ENCODE measurements at places on chromosomes 2 and 18.

- no peak for DNase-seq
Observed at GRCh38 chr2:200736646-200737274, 75.0 kb upstream of the BZW1 start.

GRCh38 chr18:35322486-35323458, 21.4 kb downstream of the ZNF24 start:
- DNase-seq = no peak

- no peak for DNase-seq
Observed at GRCh38 chr2:163364736-163365135, 371.1 kb downstream of the FIGN start.

DNA sequence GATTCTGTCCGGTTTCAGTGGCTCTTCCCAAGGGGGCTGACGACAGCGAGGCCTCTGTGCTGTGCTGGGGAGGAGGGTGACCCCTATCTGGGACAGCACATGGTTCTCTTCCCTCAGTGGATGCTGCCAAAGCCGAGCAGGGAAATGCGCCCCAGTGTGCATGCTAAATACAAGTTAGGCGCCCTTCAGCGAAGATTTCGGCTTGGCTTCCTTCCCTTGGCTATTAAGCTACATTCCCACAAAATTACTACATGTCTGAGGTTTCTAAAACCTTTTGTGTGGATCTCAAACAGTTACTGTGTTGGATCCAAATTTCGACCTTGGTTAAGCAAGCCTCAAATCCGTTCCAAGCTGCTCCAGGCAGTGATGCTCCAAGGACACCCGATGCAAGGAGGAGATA, 440.3 kb downstream of the NRXN1 start:
- DNase-seq = no peak

DNA sequence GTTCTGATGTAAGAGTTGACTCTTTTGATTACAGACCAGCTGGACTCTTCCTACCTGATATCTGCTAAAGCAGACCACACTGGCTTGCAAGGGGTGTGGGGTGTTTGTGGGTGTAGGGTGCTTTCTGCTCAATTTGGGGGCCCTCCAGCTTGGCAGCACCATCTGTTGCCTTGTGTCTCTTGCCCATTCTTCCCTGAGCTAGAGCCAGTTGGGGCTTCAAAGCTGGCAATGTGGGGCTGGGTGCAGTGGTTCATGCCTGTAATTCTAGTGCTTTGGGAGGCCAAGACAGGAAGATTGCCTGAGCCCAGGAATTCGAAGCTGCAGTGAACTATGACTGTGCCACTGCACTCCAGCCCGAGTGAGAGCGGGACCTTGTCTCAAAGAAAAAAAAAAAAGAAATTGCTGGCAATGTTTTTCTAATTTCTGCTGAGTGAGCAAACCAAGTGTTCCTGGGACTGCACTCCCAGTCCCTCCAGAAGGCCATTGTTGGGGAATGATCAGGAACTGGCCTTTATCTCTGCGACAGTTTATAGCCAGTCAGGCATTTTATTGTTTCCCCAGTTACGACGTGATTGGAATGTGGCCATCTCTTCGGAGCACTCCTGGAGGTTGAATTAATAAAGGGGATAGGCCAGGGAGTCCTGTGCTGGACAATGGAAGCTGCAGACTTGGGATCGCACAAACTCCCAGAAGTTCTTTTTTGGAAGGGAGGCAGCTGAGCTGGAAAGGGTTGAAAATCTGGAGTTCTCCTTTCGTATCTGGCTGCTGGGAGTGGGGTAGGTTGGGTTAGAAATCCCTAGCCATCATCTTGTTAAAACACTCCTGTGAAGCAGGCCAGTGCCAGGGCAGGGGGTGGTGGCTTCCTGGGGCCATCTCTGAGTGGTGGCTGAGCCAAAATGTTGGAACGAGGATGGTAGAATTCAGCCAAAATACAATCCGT, 57.2 kb downstream of the LIPG start:
- DNase-seq = no peak

DNA sequence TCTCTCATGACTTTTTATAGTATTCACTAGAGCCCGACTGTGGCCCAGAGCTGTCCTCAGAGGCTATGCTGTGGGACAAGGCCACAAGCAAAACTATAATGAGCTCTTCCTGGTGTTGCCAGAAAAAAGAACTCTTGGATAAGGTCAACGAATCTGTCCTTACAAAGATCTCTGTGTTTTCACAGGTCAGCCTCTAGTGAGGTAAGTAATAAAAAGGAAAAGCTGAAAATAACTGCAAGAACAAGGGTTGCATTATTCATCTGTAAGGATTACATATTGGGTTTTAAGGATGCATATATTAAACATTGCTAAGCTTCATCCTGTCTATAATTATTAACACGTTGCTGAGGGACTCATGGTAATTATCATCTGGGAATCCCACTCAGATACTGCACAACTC, 62.8 kb upstream of the ATL2 start:
- DNase-seq = no peak

DNA sequence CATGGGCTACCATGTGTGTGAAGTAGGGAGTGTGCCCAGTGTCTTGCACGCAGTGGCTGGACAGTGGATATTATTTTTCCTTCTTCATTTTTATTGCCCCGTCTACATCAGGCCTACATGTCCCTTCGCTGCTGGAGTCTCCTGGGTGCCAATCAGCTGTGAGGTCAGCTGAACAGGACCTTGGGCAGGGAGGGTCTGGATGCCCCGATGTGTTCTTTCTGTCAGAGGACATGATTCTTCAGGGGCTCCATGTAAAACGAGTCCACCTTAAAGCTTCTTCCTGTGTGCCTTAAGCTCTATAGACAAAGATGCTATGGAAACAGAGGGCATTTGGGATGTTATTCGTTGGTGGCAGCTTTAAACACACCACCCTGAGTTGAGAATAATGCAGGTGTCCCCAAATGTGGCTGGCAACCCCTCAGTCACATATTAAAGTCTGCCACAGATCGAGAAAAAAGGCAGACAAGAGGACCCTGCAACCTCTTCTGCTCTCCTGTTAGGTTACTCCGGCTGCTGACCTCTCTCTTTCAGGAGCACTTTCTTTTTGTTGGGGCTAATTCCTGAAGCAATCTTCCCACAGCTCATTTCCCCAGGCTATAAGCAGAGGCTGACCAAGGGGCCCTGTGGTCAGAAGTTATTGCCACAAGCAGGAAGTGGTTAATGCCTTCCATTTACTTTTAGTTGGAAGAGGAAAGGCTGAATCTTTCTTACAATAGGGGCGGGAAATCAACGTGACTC, 20.0 kb downstream of the GREB1 start:
- no peak for DNase-seq

DNA sequence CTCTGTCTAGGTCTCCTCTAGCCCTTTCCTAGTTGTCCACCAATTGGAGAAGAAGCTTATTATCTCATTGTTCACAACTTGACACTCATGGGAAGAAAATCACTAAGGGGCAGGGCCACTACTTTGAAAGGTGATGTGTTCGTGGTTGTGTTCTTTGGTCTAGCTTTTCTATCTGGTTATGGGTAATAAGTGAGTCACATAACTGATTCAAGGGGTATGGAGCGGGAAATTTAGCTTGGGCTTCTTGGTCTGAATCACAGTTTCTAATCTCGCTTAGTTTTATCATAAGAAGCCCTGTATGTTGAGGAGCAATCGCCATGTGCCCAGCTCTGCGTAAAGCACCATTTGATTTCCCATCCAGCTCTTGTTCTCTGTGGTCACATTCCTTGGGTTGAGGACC, 18.7 kb upstream of the DYTN start:
- no peak for DNase-seq

DNA sequence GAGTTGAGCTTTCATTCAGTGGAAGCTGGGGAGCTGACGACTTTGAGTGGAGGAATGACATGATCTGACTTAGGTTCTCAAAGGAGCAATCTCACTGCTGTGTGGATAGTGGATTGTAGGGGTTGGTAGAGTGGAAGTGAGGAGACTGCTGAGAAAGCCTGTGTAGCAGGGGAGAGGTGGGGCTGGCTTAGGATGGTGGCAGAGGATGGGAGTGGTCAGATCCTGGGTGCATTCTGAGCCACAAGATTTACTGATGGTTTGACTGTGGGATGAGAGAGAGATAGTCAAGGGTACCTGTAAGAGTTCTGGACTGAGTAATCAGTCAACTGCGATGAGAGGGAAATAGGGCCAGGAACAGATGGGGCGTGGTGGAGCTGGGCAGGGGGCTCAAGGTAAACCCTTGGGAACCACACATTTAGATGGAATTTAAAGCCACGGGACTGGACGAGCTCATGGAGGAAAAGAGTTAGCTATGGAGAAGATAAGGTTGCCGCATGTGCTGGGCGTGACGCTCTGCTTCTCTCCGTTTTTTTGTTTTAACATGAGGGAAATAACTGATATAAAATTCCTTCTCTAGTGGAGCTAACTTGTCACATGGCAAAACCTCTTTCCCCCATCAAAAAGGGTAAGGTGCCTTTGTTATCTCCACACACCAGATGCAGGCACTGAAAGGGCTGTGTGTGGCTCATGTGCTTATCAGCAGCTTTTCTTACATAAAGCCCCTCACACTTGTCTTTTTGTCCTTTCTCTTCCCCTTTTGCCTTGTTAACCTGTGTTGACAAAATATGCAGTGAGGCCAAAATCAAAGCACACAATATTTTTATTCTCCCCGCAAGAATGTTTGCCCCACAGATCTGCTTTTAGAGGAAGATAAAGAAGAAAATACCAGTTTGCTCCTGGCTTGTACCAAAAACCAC, 379.8 kb downstream of the TSN start:
- DNase-seq = no peak

Data from germinal center (tissue), 1 donor.